ENCODE measurements at places on chromosomes 12 and 14. TPM values are rescaled to one million over a fixed set of nuclear protein-coding genes. Genes with fewer than 3 reads are reported as not detected.

DNA sequence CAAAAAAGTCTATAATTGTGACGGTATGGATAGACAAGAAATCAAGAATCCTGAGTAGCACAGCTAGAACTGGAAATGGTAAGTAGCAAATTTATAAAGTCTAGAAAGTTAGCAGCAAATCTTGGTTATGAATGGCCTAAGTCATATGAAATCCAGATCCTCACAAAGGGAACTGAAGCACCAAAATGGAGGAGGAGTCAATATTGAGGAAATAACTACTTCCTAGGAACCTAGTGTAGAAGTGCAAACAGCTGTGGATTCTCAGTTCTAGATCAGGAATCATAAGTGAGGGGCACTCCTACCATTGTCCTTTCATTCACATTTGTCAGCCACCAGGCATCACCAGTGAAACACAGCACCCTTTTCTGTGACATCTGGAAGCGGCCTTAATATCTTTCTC is 202.2 kb upstream of the DCN start:
- no peak overlapping the region for H3K27ac ChIP-seq
- DNase-seq: no peak
- H3K36me3 ChIP-seq: no peaks in the 10 kb centered on the region
- H3K4me1 ChIP-seq: peaks cover 22% of the 10 kb centered on the region
- no peaks in the 10 kb centered on the region for H3K27me3 ChIP-seq

DNA sequence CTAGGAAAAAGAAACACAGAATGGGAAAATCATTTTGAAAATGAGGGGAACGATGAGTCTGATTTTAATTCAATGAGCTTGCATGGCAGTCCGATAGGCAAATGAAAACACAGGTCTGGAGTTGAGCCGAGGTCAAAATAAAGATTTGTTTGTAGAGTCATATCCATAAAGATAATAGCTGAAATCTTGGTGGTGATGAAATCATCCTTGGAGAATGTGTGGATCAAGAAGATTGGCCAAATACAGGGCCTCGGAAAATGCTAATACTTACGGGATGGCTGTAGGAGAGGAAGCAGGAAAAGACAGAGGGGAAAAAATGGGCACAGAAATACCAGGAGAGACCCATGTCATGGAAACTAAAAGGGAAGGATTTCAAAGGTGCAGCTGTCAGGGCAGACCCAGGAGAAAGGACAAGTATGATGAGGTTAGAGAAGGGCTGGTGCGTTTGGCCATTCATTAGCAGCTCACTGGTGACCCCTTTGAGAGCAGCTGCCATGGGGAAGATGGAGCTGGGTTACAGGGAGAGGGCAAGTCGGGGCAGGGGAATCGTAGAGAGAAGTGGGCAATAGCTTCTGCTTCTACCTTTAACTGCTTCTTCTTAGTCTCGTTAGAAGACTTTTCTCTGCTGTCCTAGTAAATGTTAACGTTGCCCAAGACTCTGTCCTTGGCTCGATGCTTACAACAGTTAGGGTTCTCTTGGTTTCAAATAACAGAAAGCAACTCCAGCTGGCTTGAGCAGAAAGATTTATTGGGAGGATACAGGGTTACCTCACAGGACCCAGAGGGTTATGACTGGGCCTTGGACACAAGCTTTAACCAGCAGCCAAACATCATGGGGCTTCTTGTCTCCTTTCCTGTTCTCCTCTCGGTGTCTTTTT is 161.8 kb downstream of the EFCAB11 start:
- H3K4me3 ChIP-seq: no peak overlapping the region
- no peak overlapping the region for H3K27ac ChIP-seq
- no peaks in the 10 kb centered on the region for H3K36me3 ChIP-seq
- no peaks in the 10 kb centered on the region for H3K27me3 ChIP-seq

GRCh38 chr12:34347367-34347766 is 325.1 kb downstream of the ALG10 start:
- no peaks in the 10 kb centered on the region for H3K36me3 ChIP-seq
- H3K27ac ChIP-seq: no peak overlapping the region
- no peaks in the 10 kb centered on the region for H3K27me3 ChIP-seq
- H3K4me3 ChIP-seq: no peak overlapping the region

DNA sequence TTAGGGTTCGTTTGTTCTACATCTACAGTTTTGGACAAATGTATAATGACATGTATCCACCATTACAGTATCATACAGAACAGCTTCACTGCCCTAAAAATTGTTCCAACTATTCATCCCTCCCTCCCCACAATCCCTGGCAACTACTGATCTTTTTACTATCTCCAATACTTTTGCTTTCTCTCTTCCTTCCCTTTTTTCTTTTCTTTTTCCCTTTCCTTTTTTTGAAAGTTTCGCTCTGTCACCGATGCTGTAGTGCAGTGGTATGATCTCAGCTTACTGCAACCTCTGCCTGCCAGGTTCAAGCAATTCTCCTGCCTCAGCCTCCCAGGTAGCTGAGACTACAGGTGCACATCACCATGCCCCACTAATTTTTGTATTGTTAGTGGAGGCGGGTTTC is 2.6 kb upstream of the ACOT4 start:
- H3K36me3 ChIP-seq: no peaks in the 10 kb centered on the region
- no peak overlapping the region for H3K27ac ChIP-seq
- DNase-seq: no peak
- no peak overlapping the region for H3K4me3 ChIP-seq

The ZDHHC22 gene
- not detected for total RNA-seq
